Left lobe of liver (tissue), 2 donors: ENCODE measurements at places on chromosomes 3 and 15. TPM values are rescaled to one million over a fixed set of nuclear protein-coding genes. Genes with fewer than 3 reads are reported as not detected.

DNA sequence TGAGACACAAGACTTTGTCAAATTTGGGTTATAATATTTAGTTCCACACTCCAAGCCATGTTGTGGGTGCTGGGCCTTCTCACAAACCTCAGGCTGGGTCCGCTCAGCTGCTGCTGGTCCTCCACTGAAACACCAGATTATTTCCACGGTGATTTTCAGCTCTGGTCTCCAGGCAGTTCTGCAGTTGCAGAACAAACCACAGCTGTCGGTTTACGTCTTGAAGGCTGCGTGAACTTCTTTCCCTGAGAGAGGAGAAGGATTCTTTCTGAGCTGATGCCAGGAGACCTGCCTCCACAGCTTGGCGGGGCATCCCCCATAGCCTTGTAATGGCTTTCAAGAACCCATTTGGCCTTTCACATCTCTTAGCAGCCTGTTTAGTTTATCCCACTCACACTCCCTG lies 16.2 kb downstream of the GALNT15 start:
- DNase-seq = no peak

Gene CASR
- 0.30 TPM for total RNA-seq

Gene LMAN1L
- not detected for total RNA-seq

Gene GPR160
- 0.96 TPM for total RNA-seq

DNA sequence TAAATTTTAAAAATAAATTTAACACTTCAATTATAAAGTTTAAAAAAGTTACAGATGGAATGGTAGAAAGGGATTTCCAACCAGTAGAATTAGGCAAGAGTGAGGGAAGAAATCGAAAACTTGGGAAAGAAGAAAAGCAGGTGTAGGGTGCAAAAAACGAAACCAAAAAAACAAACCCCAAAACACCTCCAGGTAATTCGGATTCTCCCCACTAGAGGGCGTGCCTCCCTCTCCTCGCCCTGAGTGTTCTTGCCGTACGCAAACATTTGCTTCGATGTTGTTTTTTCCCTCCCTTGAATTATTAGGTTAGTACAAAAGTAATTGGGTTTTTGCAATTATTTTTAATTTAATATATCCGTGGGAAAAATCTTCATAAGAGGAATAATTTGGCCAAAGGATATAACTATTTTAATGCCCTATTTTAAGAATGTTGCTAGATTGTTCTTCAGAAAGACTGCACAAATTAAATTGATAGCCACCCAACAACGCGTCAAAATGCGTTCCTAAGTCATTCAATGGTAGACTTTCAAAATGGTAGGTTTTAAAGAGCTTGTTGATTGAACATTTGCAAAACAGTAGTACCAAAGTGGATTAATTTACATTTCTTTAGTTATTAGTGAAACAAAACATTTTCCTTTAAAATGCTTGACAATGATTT lies 63.7 kb downstream of the SLC30A4 start:
- peak; percentile 78 for DNase-seq

DNA sequence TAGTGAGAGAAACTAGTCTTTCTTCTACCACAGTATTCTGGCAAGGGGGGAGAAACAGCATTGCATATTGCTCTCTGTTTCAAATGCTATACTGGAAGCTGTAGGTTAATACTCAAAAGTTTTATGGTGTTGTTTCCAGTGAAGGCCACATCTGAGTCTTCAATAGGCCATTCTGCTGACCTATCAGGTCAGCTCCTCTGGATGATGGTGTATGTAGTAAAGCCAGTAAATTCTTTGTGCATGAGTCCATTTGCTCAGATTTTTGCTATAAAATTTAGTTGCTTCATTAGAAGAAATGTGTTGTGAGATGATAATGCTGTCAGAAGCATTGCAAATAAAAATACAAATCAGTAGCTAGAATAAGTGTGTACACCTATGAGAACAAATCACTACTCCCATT lies 64.9 kb upstream of the RBMS3 start:
- no peak for DNase-seq

Gene SMARCC1
- total RNA-seq = 23.8 TPM
